Activated T-cell treated with anti-CD3 and anti-CD28 coated beads, Interleukin-2, amount 50 U/mL, for 1 hour (primary cell): ENCODE measurements at places on chromosomes 2 and 18.

- no peak for DNase-seq
Measured at GRCh38 chr2:144382849-144383248, 137.1 kb downstream of the ZEB2 start.

DNA sequence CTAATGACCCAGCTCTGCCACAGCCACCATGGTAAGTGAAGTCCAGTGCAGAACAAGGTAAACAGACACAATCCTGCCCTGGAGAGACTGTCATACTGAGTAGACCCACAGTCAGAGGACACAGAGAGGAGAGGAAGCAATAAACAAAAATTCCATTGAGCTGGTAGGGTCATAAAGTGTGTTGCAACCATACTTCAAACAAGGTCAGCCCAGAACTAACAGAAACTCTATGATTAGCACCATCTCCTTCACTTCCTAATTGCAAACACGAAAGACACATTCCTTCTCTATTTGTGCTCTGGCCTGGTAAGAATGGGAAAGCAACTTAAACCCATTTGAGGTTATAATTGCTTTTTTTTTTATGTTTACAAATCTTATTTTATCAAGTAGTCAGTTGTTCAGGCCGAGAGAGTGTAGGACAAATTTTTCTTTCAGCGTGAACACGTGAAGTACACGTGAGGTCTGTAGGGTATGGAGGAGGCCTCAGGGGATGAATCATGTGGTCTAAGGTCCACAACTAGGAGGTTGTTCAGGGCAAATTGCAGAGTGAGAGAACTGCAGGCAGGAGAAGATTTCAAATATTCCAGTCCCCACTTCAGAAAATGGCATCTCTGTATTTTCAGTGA is 71.4 kb upstream of the GLS start:
- DNase-seq, result no peak

DNA sequence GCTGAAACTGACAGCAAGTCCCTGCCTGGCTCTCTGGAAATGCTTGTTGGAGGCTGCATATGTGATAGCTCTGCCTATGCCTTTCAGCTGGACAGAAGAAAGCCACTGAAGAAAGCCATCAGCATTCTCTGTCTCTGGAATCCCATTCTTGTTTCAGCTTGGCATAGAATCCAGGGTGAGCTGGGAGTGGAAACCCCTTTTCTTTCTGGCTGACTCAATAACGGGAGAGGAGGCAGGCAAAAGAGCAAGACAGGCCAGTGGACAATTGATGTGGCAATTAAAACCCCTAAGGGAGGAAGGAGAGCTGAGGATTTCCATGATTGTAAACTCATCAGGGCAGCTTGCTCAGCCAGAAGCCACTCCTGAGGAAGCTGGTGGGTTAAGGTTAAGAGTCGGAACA is 208.1 kb downstream of the CLIP4 start:
- no peak for DNase-seq

- no peak for DNase-seq
Measured at GRCh38 chr2:64094663-64095382, 49.4 kb downstream of the PELI1 start.

DNA sequence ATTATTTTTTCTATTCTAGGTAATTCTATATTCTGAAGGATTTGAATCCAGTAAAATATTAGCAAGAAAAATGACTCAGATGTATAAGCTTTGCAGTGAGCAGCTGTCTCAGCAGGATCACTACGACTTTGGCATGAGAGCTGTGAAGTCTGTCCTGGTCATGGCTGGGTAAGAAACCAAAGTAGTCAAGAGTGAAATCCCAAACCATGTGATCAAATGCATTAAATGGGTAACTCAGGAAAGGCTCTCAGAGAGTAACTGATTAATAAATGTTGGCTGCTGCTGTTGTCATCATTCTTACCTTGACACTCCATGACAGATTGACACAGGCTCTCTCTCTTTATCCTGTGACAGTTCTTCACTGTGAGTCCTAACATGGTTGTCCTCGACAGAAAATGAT is 124.1 kb downstream of the DNAH6 start:
- no peak for DNase-seq

GRCh38 chr2:217445723-217446122 is 557.1 kb downstream of the TNS1 start:
- DNase-seq, result no peak

DNA sequence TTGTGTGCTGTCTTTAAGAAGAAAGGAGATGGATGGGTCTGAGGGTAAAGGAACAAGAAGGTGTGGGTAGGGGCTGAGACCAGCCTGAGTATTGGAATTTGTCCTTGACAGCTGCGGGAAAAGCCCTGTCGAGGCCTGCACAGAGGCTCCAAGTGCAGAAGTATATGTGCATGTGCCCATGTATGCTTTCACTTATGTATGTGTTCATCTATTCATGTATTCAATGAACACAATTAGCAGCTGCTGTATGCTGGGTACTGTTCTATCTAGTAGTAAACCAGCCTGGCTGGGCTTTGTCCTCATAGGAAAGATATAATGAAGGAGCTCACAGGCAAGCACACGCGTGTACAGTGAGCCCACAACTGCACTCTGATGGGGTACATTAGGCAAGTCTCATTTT is 181.4 kb downstream of the CALCRL start:
- DNase-seq, result no peak

DNA sequence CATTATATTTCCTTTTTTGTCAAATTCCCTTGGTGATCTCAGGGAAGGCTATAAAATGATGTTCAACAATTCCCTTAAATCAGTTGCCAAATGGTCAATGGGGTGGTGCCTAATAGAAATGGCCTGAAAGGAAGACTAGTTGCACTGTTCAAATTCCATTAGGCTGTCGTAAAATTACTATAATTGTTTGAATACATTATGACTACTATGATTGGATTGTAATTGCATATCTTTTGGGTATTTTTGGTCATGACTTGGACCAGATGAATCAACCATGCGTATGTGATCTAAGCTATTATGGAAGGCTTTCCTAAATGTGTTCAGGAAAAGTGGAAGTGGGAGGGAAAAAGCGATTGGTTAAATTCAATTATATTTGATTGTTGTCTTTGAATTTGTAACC is 41.3 kb upstream of the KCNE4 start:
- DNase-seq, result no peak

DNA sequence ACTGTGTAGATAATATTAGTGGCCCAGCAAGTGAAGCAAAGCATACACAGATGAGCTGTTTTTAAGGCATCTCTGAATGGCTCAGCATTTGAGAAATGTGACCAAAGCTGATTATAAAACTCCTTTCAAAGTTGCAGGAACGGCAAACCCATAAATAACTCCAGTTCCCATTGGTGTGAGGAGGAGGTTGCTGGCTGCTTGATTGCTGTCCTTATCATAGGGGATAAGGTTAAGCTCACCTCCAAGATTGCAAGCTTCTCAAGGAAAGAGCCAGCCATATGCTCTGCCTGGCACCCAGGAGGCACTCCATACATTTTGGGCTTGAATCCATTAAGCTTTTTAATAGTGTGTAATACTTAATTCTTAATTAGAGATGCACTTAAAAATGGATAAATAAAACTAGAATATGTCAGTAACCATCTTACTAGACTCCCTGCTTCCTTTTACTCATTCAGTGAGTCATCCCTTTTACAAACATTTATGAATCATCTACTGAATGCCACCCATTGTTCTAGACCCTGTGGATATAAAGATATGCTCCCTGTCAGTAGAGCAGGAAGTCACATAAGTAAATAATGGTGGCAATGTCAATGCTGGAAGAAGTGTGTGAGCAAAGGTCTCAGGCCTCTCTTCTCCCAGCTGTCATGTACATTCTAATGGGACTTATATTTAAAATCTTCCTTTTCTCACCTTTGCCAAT is 99.3 kb downstream of the SPATS2L start:
- no peak for DNase-seq

DNA sequence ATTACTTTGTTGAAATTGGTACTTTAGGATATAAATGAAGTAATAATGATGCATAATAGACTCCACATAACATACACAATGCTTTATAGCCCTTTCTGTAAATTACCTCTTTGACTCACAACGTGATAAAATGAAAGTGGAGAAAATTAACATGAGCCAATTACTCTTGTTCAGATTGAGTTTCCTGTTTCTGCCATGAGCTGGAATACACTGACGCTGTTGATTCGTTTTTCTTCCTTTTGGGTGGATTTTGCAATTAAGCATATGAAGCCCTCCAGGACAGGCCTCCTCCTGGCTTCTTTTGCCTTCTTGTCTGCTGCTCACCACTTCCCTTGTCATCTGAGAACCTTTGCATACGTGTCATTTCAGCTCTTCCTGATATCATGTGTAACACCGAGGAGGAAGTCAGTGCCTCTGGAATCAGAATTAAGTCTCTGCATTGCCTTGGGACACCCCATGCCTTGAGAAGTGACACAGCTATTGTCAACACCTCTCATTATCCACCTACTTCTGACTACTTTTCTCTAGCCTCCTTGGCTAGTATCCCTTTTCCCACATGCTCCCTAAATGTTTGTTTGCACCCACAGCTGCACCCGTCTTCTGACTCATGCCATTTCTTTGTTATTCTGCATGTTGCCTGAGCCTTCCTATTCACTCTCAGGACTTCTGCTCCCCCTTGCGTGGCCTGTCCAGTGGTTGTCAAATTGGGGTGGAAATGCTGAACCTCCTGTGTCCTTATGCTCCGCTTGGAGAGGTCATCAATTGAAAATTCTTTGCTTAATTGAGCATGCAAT is 134.1 kb downstream of the FMNL2 start:
- no peak for DNase-seq

GRCh38 chr2:208674919-208675318 is 268.3 kb downstream of the PTH2R start:
- no peak for DNase-seq

DNA sequence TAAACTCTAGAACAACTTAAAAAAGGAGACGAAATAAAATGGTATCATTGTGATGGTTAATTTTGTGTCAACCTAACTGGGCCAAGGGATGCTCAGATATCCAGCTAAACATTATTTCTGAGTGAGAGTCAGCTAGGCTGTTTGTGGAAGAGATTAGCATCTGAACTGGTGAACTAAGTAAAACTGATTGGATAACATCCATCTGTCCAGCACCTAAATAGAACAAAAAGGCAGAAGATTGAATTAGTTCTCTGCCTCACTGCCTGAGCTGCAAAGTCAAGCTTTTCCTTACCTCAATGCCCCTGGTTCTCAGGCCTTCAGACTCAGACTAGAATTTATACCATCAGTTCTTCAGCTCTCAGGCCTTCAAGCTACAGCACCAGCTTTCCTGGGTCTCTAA is 30.0 kb downstream of the PPP3R1 start:
- no peak for DNase-seq
